H1 (cell line): ENCODE measurements at places on chromosomes 2 and 18. TPM values are rescaled to one million over a fixed set of nuclear protein-coding genes. Genes with fewer than 3 reads are reported as not detected.

DNA sequence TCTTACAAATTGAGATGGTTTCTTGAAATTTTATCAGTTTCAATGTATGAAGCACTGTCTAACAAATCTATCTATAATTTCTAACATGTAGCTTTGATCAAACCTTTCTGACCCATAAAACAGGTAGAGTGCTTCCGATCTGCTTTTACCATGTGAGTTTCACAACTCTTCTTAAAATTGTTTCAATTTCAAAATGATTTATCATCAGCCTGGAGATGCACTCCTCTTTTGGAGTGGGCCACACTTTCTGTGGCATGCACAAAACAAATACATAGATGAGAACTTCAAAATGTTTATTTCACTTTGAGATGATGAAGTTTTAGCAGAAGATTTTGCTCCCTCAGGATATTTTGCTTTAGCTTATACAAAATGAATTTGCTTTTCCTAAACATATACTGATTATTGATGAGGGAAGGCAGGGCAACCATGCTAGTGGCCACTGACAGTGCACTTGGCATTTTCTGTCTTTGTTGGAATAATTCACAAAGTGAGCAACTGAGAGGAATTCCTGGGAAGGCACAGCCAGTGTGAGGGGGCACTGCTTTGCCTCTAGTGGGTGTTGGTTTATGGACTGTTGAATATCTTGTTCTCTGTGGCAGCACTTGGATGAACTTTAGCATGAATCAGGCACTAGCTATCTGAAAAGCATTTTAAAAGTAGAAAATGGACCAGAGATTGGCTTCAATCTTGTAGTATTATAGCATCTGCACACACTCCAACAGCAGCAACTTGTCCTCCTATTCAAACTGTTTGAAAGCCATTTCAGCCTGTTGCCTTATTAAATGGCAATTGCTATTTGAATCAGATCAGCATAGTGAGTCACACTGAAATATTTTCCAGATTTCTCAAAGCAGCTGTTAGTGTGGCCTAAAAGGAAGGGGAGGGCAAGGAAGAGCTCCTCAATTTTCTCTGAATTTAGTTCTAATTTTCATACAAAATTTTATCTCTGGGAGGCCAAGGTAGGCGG, 193.2 kb downstream of the CCDC85A start:
- no peak overlapping the region for H3K4me3 ChIP-seq
- H3K36me3 ChIP-seq: no peaks in the 10 kb centered on the region
- DNase-seq: no peak

- H3K36me3 ChIP-seq: no peaks in the 10 kb centered on the region
- H3K27ac ChIP-seq: no peak overlapping the region
- H3K27me3 ChIP-seq: no peaks in the 10 kb centered on the region
- H3K4me3 ChIP-seq: no peak overlapping the region
- DNase-seq: no peak
Observed at GRCh38 chr2:143692967-143693366, 563.7 kb downstream of the ARHGAP15 start.

- no peaks in the 10 kb centered on the region for H3K36me3 ChIP-seq
- no peak overlapping the region for H3K27ac ChIP-seq
- no peaks in the 10 kb centered on the region for H3K27me3 ChIP-seq
Observed at GRCh38 chr2:80057956-80058355, 246.6 kb downstream of the LRRTM1 start.

DNA sequence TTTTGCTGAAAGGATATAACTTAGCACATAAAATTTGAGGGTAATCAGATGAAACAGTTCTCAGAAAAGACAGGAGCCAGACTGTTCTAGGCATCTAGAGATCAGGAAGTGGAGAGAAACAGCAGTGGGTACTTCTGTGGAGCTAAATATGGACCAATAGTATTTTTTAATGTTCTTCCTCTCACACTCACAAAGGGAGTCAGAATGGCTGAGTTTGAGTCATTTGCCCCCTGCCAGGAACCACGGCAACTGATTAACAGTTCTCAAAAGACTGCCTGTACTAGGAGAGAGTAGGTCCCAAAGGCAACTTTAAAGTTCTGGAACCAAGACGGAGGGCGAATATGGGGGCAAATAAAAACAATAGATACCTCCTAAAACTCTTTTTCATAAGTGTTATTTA, 107.5 kb downstream of the GULP1 start:
- H3K4me3 ChIP-seq: no peak overlapping the region
- no peaks in the 10 kb centered on the region for H3K27me3 ChIP-seq
- DNase-seq: no peak
- H3K4me1 ChIP-seq: no peaks in the 10 kb centered on the region

DNA sequence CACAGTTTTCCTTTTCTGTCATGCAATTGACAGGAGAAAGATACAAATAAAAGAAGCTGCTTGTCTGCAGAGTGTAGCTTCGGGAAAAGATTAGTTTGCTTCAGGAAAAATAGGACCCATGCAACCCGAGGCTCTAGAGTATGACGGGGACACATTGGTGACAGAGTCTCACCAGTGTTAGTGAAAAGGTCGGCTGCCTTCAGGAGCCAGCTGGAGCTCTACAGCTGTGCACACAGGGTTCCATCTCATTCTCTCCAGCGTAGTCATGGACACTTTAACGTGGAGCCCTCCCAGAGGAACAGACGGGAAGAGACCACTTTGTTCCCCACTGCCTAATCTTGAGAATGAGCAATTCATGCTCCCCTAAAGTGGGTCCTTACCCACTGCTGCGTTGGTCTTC, 42.9 kb downstream of the FECH start:
- no peaks in the 10 kb centered on the region for H3K27me3 ChIP-seq
- DNase-seq: no peak
- no peaks in the 10 kb centered on the region for H3K4me1 ChIP-seq

DNA sequence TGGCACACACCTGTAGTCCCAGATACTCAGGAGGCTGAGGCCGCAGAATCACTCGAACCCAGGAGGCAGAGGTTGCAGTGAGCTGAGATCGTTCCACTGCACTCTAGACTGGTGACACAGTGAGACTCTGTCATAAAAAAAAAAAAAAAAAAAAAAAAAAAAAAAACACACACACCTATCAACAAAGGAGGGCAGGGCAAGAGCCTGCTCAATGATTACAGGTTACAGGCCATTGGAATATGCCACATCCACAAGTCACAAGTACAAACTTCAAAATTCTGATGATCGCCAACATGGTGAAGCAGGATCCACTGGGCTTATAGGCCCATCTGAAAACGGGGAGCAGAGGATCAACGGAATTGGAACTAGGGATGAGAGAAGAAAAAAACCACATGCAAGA, 6.3 kb downstream of the MYO5B start:
- H3K36me3 ChIP-seq: no peaks in the 10 kb centered on the region
- no peak for DNase-seq
- no peak overlapping the region for H3K4me3 ChIP-seq
- H3K27ac ChIP-seq: no peak overlapping the region
- H3K4me1 ChIP-seq: peaks cover 5% of the 10 kb centered on the region; the same call in 1 of the 2 replicates
- peaks cover 26% of the 10 kb centered on the region for H3K27me3 ChIP-seq

- H3K36me3 ChIP-seq: no peaks in the 10 kb centered on the region
- H3K4me1 ChIP-seq: peaks cover 2% of the 10 kb centered on the region; the same call in 1 of the 2 replicates
- no peak overlapping the region for H3K4me3 ChIP-seq
- no peak overlapping the region for H3K27ac ChIP-seq
- no peaks in the 10 kb centered on the region for H3K27me3 ChIP-seq
Observed at GRCh38 chr2:234289834-234290590, 206.9 kb downstream of the ARL4C start.

GRCh38 chr2:203599509-203599908, 64.4 kb upstream of the RAPH1 start:
- no peak overlapping the region for H3K4me3 ChIP-seq
- no peaks in the 10 kb centered on the region for H3K27me3 ChIP-seq
- no peak for DNase-seq
- no peaks in the 10 kb centered on the region for H3K4me1 ChIP-seq
- H3K36me3 ChIP-seq: no peaks in the 10 kb centered on the region

DNA sequence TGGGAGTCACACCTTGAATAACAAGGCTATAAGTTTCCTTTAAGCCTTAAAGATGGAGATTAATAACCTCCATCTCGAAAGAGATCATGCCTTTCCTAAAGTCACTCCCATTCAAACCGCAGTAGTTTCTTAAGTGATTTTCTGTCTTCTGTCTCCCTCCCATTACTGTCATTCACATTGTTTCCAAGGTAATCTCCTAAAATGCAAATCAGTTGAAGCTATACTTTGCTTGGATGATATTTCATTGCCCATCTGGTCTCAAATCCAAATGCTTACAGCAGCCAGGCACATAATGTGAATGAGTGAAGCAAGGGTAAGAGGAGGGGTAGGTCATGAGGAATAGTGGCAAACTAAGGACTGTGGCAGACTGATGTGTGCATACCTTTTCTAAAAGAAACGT, 116.4 kb downstream of the CCDC141 start:
- no peaks in the 10 kb centered on the region for H3K36me3 ChIP-seq
- DNase-seq: no peak
- H3K27ac ChIP-seq: no peak overlapping the region

- H3K36me3 ChIP-seq: no peaks in the 10 kb centered on the region
- no peaks in the 10 kb centered on the region for H3K4me1 ChIP-seq
- no peaks in the 10 kb centered on the region for H3K27me3 ChIP-seq
- no peak overlapping the region for H3K4me3 ChIP-seq
- H3K27ac ChIP-seq: no peak overlapping the region
- no peak for DNase-seq
Observed at GRCh38 chr18:11269257-11269656, 119.9 kb upstream of the PIEZO2 start.

GRCh38 chr2:159737917-159738296, 25.6 kb downstream of the MARCHF7 start:
- no peak overlapping the region for H3K4me3 ChIP-seq
- no peak for DNase-seq
- H3K36me3 ChIP-seq: peaks cover 4% of the 10 kb centered on the region

- no peaks in the 10 kb centered on the region for H3K4me1 ChIP-seq
- no peak for DNase-seq
- H3K4me3 ChIP-seq: no peak overlapping the region
- H3K36me3 ChIP-seq: no peaks in the 10 kb centered on the region
Observed at GRCh38 chr2:111100087-111100764, 20.5 kb upstream of the BCL2L11 start.

- DNase-seq: no peak
- H3K36me3 ChIP-seq: no peaks in the 10 kb centered on the region
- H3K27ac ChIP-seq: no peak overlapping the region
- H3K4me1 ChIP-seq: no peaks in the 10 kb centered on the region
Observed at GRCh38 chr2:224181534-224182155, 142.6 kb upstream of the SERPINE2 start.

- H3K4me1 ChIP-seq: no peaks in the 10 kb centered on the region
- no peaks in the 10 kb centered on the region for H3K27me3 ChIP-seq
- no peaks in the 10 kb centered on the region for H3K36me3 ChIP-seq
- H3K4me3 ChIP-seq: no peak overlapping the region
Observed at GRCh38 chr2:219724628-219725027, 97.2 kb downstream of the SLC4A3 start.

DNA sequence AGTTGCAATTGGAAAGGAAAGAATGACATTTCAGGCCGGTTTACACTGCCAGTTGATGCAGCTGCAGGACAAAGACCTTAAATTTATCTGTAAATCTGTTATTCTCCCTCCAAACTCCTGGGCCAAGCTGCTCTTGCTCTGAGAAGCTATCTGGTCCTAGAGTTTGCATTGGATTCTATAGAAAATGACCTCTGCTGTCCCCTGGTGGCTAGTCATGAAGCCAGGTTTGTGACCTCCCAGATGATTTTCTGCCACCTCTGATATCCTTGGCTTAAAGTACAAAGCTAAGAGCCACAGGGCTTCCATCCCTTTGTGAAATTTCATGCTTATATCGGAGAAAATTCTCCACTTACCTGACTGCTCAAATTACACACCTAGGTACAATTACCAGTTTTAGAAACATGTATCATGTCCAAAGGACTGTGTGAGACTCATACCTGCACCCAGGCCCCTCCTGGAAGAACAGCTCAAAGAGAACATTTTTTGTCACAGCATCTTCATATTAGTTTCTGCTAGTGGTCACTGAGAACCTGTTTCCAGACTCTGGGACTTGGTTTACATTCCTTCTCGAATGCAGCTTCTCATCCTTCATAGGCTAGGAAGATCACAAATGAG, 28.9 kb upstream of the IER3IP1 start:
- H3K27me3 ChIP-seq: no peaks in the 10 kb centered on the region
- DNase-seq: no peak
- no peak overlapping the region for H3K4me3 ChIP-seq
- H3K36me3 ChIP-seq: no peaks in the 10 kb centered on the region
- peaks cover 4% of the 10 kb centered on the region for H3K4me1 ChIP-seq
- H3K27ac ChIP-seq: no peak overlapping the region

DNA sequence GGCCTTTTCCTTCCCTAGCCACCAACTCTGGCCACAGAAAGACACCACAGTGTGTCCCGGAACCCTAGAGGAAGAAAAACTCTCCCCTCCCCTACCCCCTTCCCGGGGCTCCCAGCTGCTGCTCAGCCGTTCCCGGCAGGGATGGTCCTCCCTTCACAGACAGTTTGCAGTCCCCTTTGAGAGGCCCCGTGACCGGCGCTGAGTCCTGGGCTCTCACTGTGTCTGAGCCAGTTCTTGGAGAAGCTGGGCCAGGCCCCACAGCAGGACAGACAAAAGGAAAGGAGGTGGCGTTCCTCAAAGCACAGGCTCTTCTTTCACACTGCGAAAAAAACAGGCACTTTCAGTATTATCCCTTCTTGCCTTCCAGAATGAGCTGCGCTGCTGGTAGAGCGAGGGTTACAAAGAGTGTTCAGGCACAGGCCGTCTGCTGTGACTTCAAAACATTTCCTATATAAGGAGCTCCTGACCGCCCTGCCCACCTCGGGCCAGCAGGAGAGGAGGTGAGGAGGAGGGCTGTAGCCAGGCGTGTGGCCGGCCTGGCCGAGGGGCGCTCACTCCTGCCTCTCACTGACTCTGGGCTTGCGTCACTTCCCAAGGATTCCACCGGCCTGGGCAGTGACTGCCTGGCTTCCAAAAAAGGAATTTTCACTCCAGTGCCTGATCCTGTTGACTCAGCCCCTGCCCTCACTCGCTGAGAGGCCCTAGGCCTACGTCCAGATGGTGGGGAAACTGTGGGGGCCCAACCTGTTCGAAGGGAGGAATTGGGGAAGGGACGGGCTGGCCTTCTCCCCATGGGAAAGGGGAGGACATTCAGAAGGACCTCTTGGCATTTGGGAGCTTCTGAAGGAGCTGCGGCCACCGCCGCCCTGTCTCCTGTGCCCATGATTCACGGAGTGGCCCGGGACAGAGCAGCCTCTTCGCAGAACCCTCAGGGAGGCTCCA, 24.9 kb downstream of the CIDEA start:
- H3K36me3 ChIP-seq: no peaks in the 10 kb centered on the region
- H3K4me1 ChIP-seq: peaks cover 10% of the 10 kb centered on the region
- H3K27me3 ChIP-seq: no peaks in the 10 kb centered on the region
- H3K27ac ChIP-seq: peak overlapping the region; percentile 37; the same call in 1 of the 2 replicates
- peak overlapping the region; percentile 14; the same call in 1 of the 2 replicates for H3K4me3 ChIP-seq

TSPYL6 gene
- not detected in 2 replicates for total RNA-seq

SLC5A7 gene
- 0.11 and 0.15 TPM in 2 replicates for total RNA-seq

BMP10 gene
- total RNA-seq: not detected in 2 replicates
